ENCODE measurements at places on chromosomes 4 and X.

DNA sequence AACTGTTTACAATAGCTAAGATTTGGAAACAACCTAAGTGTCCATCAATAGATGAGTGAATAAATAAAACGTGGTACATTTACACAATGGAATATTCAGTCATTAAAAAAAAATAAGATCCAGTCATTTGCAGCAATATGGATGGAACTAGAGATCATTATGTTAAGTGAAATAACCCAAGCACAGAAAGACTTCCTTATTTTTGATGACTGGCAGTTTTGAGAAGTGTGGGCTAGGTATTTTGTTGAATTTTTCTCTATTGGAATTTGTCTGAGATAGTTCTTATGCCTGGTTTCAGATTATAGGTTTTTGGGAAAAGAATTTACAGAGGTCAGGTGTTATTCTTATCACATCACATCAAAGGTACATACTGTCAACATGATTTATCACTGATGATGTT, 293.8 kb upstream of the ARSJ start:
- no peak for DNase-seq

DNA sequence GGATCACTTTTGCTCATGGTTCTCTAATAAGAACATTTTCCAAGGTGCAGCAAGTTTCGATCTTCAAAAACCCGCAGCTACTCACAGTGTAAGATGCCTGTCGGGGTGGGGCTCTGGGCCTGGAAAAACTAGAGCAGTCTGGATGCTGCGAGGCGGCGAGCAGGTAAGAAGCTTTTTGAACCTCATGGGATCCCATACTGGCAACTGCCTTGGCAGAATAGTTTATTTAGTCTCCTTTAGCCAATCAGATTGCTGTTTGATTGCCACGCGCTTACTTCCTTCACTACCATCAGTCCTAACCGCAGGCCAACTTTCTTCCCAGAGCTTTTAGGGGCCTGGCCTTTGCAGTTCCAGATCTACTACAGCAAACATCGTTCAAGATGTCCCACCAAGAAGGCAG, 61.3 kb upstream of the MAGEB10 start:
- no peak for DNase-seq

- DNase-seq: no peak
These were observed 5.0 kb downstream of the GAR1 start for GRCh38 chr4:109820563-109820962.

GRCh38 chrX:47272013-47272408, 39.2 kb downstream of the USP11 start:
- DNase-seq: no peak

DNA sequence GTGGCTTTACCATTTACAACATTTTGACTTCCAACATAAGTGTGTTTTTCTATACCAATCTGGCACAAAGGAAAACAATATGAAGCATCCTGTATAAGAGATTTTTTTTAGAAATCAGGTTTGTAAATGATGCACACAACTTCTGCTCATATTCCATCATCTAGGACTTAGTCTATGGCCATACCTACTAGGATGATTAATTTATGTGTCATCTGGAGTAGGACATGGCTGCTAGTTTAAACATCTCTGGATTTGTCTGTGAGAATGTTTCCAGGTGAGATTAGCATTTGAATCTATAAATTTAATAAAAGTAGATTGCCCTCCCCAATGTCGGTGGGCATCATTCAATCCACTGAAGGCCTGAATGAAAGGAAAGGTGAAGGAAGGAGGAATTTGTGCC, 682.8 kb upstream of the GRID2 start:
- DNase-seq: no peak

GRCh38 chr4:190020790-190021717, 6.0 kb downstream of the FRG2 start:
- no peak for DNase-seq

GRCh38 chr4:79030973-79031372, 91.7 kb upstream of the PAQR3 start:
- DNase-seq: no peak

- no peak for DNase-seq
These were observed 95.5 kb upstream of the ATP6AP2 start for GRCh38 chrX:40485102-40485826.

GRCh38 chrX:133646719-133647116, 231.4 kb upstream of the GPC4 start:
- no peak for DNase-seq

- DNase-seq: no peak
These were observed 79.4 kb downstream of the ABLIM2 start for GRCh38 chr4:8079031-8079885.

- DNase-seq: peak; percentile 83
These were observed 37.8 kb upstream of the SLC9A7 start for GRCh38 chrX:46796574-46797191.

- DNase-seq: no peak
These were observed 466.8 kb upstream of the INTU start for GRCh38 chr4:127165971-127166370.
